HepG2 (cell line): ENCODE measurements at places on chromosomes 7 and 10. TPM values are rescaled to one million over a fixed set of nuclear protein-coding genes. Genes with fewer than 3 reads are reported as not detected.

DNA sequence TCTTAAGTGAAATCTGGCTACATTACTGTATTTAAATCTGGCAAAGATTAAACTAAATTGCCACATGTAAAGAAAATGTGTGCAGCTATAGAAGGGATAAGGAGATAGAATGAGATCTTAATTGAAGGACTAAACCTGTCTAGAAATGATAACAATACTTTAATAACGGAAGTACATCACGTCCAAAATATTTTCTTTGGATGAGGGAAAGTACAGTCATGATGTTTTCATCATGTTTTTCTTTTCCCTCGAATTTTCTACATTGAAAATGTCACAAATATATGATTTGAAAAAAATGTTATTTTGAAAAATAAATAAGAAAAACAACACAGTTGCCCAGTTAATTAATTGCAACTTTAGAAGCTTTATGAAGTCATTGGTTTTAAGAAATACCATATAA is 143.9 kb downstream of the ETV1 start:
- H3K36me3 ChIP-seq: no peaks in the 10 kb centered on the region
- no peaks in the 10 kb centered on the region for H3K4me1 ChIP-seq
- no peak for DNase-seq
- H3K27ac ChIP-seq: no peak overlapping the region
- no peak overlapping the region for H3K4me3 ChIP-seq

- H3K4me1 ChIP-seq: 0 out of 2 replicates have a peak, but pooled peaks cover 7% of the 10 kb centered on the region
- no peak overlapping the region for H3K27ac ChIP-seq
- H3K36me3 ChIP-seq: no peaks in the 10 kb centered on the region
- H3K4me3 ChIP-seq: no peak overlapping the region
Observed at GRCh38 chr10:23543691-23544380, 105.0 kb downstream of the OTUD1 start.

GRCh38 chr7:14207138-14207537 is 217.7 kb upstream of the ETV1 start:
- H3K27me3 ChIP-seq: no peaks in the 10 kb centered on the region
- no peak for DNase-seq
- no peaks in the 10 kb centered on the region for H3K36me3 ChIP-seq

- no peak overlapping the region for H3K4me3 ChIP-seq
- no peak for DNase-seq
- H3K27ac ChIP-seq: no peak overlapping the region
- no peaks in the 10 kb centered on the region for H3K36me3 ChIP-seq
- no peaks in the 10 kb centered on the region for H3K27me3 ChIP-seq
Observed at GRCh38 chr7:37390114-37390513, 58.5 kb downstream of the ELMO1 start.

Gene CYP2E1
- 0.27 TPM in 1 of 2 replicates, not detected in the other for total RNA-seq

Gene C10orf53
- not detected in 2 replicates for total RNA-seq
